Activated T-cell treated with anti-CD3 and anti-CD28 coated beads, Interleukin-2, amount 50 U/mL, for 4 hours (primary cell): ENCODE measurements at places on chromosomes 7 and 10.

- no peak for DNase-seq
Observed at GRCh38 chr7:36717586-36717985, 6.7 kb downstream of the AOAH start.

GRCh38 chr7:51569581-51569980, 253.0 kb upstream of the COBL start:
- DNase-seq: no peak

DNA sequence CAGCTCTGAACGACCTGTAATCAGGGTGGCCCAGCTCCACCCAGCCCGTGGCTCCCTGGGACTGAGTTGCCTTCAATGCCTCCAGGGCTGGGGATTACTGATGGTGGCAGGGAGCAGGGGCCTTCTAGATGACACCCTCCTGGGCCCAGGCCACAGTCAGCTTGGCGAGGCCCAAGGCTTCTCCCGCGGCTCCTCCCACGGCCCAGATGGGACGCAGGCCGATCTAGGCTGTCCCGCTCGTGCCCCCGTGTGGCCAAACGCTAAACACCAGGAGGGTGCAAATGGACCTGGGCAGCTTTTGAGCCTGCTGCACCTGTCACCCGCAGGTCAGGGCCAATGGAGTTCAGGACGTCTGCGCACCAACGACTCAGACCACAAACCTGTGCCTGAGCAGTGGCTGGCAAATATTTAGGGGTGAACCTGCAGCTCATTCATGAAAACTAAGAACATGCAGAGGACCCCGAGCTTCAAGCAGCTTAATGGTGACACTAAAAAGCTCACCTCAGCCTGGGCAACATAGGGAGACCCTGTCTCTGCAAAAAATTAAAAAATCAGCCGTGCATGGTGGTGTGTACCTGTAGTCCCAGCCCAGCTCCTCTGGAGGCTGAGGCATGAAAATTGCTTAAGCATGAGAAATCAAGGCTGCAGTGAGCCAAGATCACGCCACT, 43.2 kb downstream of the ASB13 start:
- peak; percentile 80 for DNase-seq

- DNase-seq: no peak
Observed at GRCh38 chr7:39353615-39354376, 212.4 kb upstream of the YAE1 start.

- no peak for DNase-seq
Observed at GRCh38 chr7:121449735-121450240, 53.7 kb upstream of the FAM3C start.

- no peak for DNase-seq
Observed at GRCh38 chr7:104971290-104972071, 42.5 kb upstream of the KMT2E start.

DNA sequence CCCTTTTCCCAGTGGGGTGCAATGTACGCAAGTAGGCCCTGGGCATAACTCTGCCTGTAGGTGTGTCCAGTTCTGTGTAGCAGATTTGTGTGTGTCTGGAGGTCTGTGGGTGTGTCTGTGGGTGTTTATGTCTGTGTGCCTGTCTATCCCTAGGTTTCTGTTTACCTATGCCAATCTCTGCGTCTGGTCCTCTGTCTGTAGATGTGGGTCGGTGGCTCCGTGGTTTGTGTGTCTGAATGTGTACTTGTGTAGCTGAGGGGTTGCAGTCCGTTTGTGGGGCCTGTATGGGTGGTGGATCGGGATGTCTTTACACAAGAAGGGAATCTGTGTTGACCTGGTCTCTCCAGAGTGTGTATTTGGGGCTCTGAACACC, 932 bp downstream of the NYAP1 start:
- DNase-seq: no peak

GRCh38 chr7:103694304-103694703, 248.3 kb upstream of the SLC26A5 start:
- DNase-seq: no peak

GRCh38 chr7:15370441-15370840, 191.4 kb downstream of the AGMO start:
- DNase-seq: no peak

DNA sequence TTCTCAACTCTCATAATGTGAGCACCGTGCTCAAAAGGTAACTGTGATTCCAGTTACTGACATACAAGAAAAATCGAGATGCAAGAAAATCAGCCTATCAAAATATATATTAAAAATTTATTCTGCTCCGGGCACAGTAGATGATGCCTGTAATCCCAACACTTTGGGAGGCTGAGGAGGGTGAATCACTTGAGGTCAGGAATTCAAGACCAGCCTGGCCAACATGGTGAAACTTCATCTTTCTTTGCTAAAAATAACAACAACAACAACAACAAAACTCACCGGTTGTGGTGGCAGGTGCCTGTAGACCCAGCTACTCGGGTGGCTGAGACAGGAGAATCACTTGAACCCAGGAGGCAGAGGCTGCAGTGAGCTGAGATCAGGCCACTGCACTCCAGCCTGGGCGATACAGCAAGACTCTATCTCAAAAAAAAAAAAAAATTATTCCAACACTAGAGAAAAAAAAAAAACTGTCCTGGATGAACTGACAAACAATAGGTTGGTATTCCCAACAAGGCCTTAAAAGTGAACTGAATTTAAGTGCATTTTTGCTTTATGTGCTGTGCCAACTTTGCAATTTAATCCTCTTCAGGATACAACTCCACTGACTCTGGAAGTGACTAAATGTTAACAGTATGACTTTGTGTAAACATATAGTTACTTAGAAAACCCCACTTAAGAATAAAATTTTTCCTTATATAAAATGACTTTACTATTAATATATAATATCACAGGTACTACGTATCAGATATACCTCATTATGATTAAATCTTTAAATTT, 51.1 kb downstream of the JMJD1C start:
- no peak for DNase-seq

GRCh38 chr10:36638462-36639155, 486.8 kb upstream of the ANKRD30A start:
- no peak for DNase-seq

DNA sequence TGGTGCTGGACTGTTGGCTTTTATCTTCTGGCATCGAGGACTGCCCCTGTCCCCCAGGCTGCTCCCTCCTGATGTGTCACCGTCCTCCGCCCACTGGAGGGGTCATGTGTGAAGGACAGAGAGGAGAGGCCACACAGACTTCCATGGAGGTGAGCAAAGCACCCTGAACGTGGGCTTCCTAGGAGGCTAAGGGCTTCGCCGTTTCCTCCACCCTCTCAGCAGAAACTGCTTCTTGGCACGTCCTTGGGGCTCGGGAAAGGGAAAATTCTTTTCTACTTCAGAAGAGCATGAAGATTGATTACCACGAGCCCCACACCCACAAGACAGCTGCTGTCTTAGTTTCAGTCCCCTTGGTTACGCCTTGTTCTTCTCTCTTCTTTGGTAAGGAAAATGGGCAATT, 218.2 kb downstream of the CCDC3 start:
- no peak for DNase-seq

DNA sequence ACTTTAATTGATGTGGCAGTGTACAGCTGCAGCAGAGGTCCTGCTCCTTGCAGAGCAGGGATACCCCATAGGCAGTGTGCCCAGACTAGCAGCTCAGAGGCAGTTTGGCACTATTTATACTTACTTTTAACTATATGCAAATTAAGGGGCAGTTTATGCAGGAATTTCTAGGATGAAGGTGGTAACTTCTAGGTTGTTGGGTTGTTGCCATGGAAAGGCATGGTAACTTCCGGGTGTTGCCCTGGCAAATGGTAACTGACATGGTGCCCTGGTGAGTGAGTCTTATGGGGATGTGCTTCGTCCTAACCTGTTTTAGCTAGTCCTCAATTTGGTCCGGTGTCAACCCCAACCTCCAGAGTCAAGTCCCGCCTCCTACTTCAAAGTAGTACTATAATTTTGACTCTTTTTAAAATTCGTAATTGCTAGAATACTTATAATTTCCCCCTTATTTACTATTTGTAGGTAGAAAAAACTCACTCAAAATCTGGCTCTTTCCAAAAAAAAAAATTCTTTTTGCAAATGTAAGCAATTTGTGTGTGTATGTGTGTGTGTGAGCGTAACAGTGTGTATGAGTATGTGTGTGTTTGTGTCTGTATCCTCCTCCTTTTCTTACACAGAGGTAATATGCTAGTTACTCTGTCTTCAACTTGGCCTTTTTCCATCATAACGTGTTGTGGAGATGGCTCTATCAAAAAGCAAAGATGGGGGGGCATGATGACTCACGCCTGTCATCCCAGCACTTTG, 5.9 kb downstream of the COL26A1 start:
- DNase-seq: no peak

- DNase-seq: no peak
Observed at GRCh38 chr7:106954840-106955239, 89.7 kb upstream of the PRKAR2B start.

DNA sequence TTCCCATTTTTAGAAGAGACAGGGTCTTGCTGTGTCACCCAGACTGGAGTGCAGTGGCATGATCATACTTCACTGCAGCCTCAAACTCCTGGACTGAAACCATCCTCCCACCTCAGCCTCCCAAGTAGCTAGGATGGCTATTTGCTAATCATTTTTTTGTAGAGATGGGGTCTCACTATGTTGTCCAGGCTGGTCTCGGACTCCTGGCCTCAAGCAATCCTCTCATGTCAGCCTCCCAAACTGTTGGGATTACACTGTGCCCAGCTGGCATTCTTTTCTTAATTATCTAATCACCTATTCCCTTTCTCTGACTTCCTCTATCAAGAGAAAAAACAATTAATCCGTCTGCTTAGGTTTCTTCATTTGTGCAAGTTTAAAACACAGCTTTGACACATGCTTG, 172.5 kb upstream of the TRIM24 start:
- DNase-seq: no peak

DNA sequence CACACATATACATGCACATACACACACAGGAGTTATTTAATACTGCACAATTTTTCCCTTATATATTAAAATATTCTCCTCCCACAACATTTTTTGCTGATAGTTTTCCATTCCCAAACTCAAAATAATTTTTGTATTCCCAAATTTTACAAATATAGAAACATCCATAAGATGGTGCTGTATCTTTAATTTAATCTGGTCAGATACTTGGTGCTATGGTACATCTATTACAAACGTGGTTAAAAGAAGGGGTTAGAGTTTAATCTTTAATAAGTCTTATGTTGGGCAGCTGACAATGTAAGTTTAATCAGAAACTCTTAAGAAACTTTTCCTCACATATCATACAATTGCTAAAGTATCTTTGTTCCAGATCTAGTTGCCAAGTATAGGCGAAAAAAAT, 10.2 kb upstream of the CADPS2 start:
- no peak for DNase-seq

GRCh38 chr7:155943251-155943899, 131.1 kb upstream of the SHH start:
- DNase-seq: no peak

DNA sequence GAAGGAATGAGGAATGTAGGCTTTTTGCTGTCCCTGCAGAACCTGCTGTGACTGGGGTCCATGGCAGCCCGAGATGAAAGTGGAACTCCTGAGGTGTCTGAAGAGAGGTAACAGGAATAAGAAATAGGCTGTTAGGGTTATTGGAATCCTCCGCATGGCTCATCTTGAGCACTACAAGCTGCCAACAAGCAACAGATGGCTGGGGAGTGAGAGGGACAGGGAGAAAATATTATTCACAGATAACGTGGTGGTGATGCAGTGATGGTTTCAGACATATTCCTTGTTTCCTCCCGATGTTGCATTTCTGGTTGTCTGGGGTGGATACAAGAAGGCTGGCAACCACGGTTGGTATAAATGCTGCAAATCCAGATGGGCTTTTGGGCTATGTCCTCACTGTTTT, 46.1 kb downstream of the AP3M1 start:
- DNase-seq: no peak

DNA sequence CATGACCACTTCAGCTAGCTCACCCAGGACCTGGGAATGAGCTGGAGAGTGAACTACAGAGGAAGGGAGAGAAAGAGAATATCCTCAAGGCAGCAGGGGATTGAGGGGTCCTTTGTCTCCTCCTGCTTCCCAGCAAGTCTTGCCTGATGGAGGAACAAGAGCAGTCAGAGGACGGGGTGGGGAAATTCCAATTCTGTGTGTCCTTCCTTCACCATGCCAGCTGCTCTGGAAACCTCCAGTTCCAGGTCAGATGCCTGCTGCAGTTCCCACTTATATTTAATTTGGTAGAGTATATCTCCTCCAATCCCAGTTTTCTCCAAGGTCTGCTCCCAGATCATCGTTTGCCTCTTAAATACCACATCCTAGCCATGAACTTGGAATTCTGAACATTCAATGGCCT, 21.4 kb upstream of the LEP start:
- no peak for DNase-seq

- DNase-seq: no peak
Observed at GRCh38 chr10:17335065-17335464, 107.0 kb downstream of the VIM start.

GRCh38 chr7:22601408-22601807, 101.4 kb upstream of the STEAP1B start:
- DNase-seq: no peak

GRCh38 chr10:33325929-33326328, 8.5 kb downstream of the NRP1 start:
- no peak for DNase-seq

DNA sequence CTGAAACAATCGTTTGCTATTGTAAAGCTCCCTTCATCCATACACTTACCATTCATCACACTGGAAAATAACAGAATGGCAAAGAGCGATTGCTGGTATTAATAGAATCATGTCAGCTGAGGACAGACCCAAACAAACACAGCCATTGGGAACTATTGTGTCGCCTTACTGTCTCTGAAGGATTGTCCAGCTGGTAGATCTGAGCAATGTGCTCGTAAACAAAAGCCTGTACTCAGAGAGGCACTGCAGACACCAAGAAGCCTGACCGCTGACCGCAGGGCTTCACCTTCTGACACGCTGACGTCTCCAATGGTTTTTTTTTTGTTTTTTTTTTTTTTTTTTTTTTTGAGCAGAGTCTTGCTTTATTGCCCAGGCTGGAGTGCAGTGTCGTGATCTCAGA, 151.0 kb upstream of the FRMD4A start:
- DNase-seq: no peak

GRCh38 chr10:124966008-124966407, 24.1 kb downstream of the ZRANB1 start:
- no peak for DNase-seq
